Cerebellar cortex (tissue), 1 donor: ENCODE measurements at places on chromosomes 7 and 10.

DNA sequence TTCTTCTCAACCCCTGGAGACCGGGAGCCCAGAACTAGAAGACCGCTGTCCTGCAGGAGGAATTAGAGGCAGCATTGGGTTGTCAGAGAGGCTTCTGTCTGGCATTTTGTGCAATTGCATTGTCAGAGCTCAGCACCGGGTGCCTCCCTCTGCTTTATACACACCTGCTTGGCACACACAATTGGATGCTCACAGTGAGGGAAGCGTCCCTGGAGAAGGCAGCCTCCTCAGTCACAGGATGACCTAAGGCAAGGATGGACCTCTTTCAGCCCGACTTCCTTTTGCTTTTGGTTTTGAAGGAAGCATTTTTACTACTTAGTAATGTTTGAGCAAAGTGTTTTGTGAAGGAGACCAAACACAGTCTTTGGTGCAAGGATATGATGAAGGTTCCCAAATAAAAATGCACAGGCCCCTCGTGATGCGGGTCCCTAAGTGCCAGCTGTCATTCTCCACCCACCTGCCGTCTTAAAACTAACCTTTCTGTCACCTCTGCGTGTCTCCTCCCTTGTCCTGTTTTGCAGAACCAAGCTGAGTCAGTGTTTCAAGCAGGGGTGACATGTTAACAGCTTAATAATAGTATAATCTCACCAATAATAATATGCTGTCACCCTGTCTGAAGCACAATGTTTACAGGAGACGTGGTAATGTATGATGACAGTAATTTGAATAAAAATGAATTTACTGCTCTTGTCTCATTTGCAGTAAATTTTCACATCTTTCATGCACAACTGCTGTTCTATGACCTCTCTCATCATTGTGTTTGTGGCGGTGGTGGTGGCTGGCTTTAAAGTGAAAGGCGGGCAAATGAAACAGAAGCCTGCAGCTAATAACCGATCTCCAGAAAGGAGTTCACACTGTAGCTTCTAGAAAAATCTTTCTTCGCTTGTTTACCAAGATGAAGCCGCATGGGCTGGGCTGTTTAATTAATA is 430.2 kb upstream of the MKI67 start:
- no peak for DNase-seq

GRCh38 chr7:50300336-50300735 is 4.2 kb upstream of the IKZF1 start:
- no peak for DNase-seq

GRCh38 chr10:26931223-26931622 is 70.5 kb upstream of the ABI1 start:
- no peak for DNase-seq

- no peak for DNase-seq
Observed at GRCh38 chr10:29469481-29470354, 165.1 kb downstream of the SVIL start.

DNA sequence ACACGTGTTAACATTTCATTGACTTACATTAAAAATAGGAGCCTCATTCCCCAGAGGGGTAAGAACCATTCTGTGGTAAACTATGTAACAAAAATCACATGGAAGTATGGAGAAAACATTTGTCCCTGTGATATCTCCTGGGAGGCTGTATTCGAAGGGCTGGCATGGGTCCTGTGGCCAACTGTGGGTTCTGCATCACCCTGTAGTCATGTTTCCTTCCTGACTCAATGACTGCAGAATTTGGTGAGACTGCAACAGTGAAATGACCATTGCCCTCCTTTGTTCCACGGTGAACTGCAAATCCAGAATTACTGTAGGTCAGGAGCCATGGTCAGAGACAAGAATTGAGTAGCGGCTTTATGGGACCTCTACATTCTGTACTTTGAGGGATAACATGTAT is 3.6 kb upstream of the ZEB1 start:
- no peak for DNase-seq

DNA sequence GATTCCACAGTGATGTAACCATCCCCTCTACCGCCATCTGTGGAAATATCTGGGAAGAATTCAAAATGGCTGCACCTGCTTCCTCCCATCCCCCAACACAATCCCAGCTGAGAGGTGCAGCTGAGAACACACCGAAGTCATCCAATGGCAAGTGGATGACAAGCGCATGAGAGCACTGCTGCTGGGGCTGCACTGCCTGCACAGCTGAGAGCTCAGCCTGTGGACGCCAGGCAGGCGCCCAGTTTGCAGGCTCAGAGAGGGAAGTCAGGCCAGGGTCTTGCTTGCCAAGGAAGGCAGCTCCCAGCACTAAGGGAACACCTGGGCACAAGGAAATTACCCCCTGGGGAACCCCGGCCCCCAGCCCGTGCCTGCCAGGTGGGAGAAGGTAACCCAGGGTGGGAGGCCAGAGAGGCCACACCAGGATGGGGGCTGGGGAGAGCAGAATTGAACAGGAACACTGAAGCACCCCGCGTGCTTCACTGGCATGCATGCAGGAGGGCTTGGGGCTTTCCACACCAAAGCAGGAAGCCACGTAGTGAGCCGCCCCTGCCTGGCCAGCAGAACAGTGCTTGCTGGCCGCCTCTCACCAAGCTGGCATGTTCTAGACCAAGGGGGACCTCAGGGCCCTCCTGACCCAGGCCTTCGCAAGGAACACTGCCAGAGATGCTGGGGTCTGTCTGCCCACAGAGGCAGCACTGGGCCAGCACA is 46.2 kb downstream of the FAM53B start:
- peak; percentile 48 for DNase-seq

GRCh38 chr7:148374396-148375259 is 215.9 kb upstream of the C7orf33 start:
- no peak for DNase-seq

DNA sequence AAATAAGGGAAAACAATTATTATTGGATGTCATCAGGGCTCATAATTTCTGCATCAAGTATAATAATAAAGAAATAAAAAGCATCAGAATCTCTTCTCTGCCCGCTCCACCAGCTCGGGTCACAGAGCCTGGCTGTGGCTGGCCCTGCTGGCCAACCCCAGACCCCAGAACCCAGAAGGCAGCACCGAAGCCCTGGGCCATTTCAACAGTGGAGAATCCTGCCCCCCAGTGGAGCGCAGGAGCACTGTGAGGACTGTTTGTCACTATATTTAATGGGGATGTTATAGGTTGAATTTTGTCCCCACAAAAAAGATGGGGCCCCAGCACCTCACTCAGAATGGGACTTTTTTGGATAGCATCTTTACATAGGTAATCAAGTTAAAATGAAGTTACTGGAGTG is 27.3 kb downstream of the DENND11 start:
- no peak for DNase-seq

- no peak for DNase-seq
Observed at GRCh38 chr10:70952401-70952800, 64.0 kb upstream of the PCBD1 start.

DNA sequence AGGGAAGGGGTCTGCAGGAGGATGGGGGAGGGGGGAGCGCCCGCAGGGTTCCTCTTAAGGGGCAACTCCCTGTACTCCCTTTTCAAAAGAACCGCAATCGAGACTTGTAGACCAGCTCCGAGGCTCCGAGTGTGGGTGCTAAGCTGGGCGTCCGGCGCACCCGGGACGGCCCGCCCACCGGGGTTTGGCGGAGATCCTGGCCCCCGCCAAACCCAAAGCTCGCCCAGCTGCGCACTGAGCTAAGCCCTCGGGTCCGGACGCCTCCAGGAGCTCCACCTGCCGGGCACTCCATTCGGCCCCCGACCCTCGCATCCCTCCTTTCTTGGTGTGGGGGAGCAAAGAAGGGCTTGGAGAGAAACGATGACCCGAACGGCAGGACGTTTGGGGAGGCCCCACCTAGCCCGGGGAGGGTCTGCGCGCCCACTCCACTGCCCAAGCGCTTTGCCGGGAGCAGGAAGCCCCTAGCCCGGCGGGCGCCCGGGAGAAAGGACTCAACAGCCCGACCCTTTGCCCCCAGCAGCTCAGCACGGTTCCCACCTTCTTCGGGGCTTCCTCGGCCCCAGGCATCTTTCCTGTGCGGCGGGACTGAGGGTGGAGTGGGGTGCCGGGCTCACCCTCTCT is 651 bp downstream of the AFAP1L2 start:
- DNase-seq = no peak

DNA sequence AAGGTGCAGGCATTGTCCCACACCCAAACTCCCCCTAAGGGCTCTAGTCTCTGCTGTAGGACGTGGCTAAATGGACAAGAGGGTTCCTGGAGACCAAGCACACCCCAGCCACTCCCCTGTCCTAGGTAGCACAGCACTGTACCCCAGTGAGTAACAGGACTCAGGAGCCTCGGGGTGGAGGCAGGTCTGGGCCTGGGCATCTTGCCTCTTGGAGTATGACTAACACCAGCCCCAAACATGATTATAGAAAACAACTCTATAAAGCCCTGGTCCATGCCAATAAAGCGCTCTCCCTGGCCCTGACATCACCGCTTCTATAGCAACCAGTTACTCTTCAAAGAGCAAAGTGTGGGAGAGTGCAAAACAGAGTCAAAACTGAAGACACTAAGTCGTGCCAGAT is 195.0 kb downstream of the CALN1 start:
- DNase-seq = no peak

- no peak for DNase-seq
Observed at GRCh38 chr7:130880668-130881067, 146.7 kb upstream of the KLF14 start.

DNA sequence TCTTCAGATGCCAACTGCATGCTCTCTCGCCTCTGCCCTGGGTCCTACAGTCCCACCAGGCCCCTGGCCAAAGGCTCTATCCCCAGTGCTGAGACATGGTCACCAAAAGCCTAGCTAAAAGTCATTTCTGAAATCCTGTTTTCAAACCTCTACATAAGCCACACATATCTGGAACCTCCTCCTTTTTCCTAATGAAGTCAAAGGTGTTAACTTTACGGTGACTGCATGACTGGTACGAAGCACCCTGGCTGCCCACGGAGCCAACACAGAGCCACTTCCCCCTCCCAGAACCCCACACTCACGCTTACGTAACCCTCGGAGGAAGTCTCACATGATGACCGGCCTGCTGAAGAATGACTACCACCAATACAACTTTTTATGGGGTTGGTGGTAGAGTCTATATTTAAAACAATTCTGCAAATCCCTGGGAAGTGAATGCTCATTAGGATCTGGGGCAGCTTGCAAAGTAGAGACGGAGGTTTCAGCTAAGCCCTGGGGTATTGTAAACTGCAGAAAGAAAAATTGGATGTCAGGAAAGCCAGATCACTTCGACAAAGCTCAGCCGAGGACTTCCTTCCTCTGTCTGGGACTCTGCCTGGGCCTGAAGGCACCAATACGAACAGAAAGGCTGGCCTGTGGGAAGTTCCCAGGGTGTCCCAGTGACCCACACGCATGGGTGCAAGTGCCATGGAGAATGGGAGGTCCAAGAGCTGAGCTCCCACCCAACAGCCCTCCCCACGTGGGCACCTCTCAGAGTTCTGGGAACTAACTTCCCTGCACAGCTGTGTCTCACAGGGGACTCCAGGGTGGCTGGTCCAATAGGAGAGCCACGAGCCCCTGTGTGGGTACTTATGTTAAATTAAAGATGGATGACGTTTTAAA is 50.7 kb downstream of the PDGFA start:
- no peak for DNase-seq

DNA sequence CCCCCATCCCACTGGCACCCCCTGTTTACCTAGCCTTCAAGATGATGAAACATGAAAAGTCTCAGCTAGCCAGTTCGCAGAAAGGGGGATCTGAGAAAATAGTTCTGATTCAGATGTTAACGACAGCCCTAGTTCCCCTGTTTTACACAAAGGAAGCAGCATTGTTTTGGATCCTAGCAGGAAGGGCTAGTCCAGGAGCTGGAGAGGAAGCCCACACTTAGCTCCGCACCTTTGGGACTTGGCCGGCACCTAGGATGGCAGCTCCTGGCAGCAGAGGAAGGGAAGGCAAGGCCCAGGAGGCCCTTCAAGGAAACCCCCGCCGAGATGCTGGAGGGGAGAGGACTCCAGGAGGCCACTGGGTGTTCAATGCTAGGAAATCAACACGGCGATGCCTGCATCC is 29.0 kb upstream of the MGMT start:
- DNase-seq = no peak

DNA sequence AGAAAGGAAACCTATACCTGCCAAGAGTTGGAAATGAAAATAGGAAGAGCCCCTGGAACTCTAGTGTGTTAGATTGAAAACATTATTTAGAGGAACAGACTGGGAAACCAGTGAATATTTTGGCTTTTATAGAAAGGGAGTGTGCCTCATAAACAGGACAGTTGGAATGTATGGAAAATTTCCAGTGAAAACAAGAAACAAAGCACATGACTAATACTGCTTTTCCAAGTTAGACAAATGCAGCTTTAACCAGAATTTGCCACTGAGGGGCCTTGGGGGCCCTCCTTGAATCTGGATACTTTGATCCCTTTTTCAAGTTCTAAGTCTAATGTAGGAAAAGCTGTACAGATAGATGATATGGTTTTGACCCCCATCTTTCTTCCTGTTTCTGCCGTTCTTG is 21.2 kb downstream of the ITGB8 start:
- DNase-seq = no peak

GRCh38 chr10:28880683-28880950 is 203.3 kb downstream of the BAMBI start:
- DNase-seq = no peak

GRCh38 chr10:84375011-84375410 is 46.6 kb downstream of the CCSER2 start:
- peak; percentile 85 for DNase-seq

GRCh38 chr10:123385508-123386080 is 231.4 kb downstream of the BUB3 start:
- DNase-seq = no peak

DNA sequence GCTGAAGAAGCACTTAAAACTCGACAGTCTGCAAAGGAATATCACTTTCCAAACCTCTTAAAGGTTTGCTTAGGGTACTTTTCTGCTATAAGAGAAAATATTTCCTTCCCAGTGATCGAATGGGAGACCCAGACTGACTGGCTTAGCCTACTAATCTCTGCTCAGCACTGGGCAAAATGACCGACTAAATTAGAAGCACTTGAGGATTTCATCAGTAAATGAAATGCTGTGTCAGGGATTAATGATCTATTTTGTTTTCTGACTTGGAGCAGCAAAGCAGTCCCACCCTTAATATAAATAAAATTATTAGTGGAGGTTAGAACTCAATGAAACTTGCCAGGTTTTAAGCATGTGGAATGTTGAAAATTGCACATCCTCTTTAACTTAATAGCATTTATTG is 411.6 kb downstream of the NEBL start:
- DNase-seq = no peak

DNA sequence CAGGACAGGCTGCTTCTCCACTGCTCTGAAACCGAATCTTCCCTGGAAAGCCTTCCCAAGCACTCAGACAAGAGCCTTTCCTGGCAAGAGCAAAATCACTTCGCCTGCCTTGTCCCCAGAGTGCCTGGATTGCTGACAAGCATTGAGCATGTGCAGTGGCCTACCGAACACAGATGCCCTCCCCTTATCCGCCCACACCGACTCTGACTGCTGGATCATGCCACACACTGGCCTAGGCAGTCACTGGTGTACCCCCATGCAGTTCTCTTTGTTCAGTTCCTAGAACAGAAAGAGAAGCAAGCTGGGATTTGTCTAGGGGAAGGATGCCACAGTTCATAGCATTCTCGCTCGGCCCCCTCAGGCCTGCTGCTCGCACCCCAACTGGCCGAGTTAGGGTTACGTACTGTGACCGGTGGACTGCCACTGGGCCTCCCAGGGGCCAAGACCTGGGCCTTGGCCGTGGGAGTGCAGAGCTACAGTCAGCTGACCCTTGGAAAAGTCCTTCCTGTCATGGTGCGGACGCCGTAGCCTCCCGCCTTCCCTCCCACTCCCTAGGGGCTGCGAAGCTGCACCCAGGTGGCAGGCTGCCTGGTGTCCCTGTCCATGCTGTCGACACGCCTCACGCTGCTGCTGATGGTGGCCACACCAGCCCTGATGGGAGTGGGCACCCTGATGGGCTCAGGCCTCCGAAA is 6.9 kb downstream of the ABCB8 start:
- DNase-seq = no peak
